CD4-positive, alpha-beta T cell treated with Interleukin-6 at 100 ng/mL for 8 hours (primary cell): ENCODE measurements at places on chromosomes 3 and 15.

DNA sequence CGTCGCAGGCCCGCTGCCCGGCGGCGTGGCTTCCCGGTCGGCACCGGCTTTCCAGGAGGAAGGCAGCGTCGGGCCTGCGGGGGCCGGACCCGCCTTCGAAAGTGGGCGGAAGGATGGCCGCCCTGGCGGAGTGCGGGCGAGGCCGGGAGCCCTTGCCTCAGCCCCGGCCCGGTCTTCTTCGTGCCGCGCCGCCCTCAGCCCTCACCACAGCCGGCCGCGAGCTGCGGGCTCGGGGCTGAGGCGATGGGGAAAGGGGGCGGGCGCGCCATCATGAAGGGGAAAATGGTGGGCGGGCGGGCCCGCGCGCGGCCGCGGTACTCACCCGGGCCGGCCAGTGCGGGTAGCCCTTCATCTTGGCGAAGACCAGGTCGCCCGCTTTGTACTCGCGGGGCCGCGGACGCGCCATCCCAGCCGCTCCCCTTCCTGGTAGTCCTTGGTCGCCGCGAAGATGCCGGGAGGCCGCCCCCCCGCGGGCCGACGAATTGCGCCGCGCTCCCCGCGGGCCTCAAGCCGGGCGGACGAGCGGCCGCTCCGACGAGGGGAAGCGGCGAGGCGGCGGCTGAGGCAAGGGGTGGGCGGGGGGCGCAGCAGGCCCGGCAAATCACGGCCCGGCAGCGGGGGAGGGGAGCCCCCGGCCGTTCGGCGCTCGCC lies 489 bp downstream of the HDGFL3 start:
- no peak for DNase-seq

- peak; percentile 15 for DNase-seq
Observed at GRCh38 chr15:78018946-78019644, 58.4 kb downstream of the TBC1D2B start.

DNA sequence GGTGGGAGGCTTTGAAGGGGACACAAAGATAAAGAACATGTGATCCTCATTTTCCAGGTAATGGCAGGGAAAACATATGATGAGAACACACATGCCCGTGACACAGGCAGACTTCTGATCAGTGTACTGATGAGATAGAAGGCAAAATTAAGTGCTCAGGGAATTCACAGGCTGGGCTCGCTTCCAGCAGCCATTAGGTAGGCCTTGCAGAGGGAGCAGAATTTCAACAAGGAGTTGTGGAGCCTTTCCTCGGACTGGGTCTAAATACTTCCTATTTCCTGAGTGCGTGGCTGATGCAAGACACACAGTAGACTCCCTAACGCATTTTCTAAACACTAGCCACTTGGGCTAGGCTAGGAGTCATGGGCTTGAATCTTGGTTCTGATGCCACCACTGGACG lies 74.0 kb upstream of the ETV5 start:
- DNase-seq = no peak

DNA sequence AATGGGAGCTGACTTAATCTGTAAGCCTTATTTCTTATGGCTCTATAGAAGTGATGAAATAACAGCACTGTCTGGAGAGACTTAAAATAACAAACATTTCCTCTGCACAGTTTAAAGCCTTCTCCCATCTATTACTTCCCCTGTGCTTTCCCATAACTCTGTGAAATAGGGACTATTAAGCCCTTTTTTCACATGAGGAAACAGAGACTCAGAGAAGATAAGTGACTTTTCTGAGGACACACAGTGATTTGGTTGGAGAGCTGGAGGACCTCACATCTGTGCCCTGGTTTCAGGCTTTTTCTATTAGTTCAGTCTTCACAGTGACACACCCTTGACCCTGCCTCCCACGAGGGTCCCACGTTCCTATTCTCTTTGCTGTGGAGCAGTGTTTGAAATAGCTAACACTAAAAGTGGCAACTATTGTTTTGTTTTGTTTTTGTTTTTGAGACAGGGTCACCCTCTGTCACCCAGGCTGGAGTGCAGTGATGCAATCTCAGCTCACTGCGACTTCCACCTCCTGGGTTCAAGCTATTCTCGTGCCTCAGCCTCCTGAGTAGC lies 82.9 kb downstream of the ST6GAL1 start:
- no peak for DNase-seq

DNA sequence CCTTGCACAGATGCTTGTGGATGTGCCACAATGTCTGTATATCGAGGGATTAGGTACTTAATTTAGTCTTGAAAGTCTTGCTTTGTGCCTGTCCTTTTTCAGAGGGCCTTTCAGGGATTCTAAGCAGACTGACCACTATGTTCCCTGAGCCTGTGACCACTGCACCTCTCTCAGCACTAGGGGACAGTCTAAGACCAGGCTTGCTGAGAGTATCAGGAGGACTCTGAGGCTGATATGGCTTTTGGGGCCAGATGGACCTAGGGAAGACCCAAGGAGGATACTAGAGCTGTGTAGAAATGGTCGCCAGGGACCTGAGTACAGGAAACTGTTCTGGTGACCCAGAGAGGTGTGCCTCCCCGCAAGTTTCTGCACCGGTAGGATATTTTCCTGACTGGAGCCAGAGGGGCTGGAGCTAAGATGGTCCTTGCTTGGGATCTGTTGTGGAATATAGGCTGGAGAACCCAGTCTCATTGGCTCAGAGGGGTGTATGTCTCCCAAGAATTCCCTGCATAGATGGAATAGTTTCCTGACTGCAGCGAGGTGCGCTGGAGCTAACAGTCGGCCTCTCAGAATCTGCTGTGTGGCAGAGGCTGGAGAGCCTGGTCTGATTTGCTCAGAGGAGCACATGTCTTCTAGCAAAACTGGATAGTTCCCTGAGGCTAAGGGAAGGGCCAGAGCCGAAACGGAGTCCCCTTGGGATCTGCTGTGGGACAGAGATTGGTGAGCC lies 213.2 kb upstream of the DCBLD2 start:
- no peak for DNase-seq

DNA sequence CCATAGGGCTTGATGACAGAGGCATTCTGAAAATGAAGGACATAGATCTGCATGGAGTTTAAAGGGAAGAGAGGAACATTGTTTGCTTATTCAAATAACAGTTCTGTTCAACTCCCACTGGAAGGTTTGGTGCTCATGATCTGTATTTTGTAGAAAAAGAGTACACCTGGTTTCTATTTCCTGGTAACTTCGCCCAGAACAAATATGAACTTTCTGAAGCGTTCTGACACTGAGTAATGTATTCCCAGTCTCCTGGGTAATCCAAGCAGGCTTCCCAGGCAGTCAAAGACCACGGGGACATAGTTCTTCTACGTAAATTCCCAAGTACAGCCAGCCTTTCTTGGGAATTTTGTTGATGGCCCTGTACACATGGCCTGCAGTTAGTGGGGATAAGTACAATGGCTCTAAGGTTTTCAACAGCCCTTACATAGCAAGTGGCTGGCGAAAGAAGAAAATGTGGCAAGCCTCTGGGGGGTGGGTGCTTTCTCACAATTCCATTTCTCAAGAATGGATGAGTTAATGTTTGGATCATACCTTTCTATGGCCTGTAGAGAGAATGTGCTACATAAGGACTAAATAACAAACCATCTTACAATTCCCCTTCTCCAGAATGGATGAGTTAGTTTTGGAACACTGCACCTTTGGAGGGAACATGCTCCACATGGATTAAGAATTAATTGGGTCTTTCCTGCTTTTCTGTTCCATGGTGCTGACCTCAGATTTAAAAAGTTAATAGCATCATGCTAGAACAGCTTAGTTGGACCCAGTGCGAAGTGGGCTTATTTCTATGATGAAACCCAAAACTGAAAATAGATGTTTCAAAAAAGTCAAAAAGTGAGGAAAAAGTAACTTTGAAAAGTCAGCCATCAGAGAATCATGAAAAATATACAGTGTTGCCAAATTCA lies 52.7 kb downstream of the COL6A6 start:
- DNase-seq = no peak

DNA sequence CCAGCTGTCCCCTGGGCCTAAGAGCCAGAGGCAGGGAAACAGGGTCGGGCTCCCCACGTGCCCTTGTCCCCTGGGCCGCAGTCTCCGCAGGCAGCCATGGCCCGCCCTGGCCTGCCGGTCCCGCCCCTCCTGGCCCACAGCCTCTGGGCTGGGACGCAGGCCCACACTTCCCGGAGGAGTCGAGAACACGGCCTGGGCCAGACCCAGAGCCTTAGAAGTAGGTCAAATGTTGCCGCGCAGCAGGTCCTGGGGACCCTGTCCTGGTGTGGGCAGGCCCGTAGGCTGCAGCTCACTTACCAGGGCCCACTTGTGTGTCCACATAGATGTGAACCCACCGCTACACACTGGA lies 4.3 kb upstream of the MYL3 start:
- no peak for DNase-seq

DNA sequence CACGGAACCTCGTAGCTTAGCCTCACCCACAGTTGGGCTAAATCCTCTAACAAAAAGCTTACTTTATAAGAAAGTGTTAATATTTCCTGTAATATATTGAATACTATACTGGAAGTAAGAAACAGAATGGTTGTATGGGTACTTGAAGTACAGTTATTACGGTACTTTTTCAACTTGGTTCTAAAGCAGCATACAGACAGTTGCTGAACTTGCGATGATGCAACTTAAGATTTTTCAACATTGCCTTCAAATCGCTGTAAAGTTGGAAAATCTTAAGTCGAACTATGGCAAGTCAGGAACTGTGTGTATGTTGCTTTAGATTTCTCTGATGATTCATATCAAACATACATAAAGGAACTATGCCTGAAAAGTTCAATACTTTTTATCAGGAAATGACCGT lies 204.4 kb upstream of the C2CD4B start:
- no peak for DNase-seq

DNA sequence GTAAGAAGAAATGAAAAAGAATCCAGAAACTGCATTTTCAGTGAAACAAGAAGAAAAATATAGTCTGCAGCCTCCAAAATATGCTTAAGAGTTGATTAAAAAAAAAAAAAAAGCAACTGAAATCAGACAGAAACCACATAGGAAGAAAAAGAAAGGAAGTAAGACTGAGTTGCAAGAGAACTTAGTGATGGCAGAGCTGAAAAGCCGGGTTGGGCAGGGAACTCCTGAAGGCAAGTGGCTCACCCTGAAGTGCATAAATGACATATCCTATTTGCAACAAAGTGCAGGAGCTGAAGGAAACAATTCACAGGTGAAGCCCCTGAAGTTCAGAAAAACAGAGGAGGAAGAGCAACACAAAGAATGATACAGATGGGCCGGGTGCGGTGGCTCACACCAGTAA lies 108.8 kb upstream of the SLC25A36 start:
- no peak for DNase-seq

DNA sequence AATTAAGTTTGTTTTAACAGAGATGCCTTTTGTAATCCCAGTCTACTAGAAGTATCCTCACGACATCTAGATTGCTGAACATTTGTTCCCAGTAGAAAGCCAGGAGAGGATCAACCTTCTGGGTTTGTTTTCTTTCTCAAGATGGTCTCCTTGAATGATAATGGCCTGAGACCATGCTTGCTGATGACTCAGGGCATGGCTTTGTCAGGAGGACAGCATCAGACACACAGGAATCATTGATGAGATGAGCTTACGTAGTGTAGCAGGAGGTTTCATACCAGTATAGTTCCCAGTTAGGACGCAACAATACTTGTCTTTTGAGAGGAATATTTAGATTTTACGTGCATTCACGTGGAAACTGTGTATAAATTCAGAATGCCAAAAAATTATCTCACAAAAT lies 38.6 kb downstream of the ATP1B3 start:
- DNase-seq = no peak

- DNase-seq = no peak
Observed at GRCh38 chr15:79673416-79674123, 223.2 kb downstream of the MTHFS start.

DNA sequence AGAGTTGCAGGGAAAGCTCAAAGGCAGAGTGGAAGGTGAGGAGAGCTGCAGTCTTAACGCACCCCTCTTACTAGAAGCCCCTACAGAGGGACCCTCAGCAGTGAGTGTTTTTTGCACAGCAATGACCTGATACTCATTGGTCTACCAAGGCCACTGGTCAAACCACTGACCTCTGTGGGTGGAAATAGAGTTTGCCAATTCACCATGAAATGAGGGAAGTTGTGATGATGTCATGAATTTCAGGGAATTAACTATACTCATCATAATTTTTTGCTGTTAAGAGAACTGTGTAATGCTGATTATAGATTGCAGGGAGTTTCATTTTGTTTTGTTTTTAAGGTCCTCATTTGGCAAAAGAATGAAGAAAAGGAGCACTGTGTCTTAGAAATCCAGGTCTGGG lies 101.7 kb upstream of the SMAD3 start:
- DNase-seq = no peak

DNA sequence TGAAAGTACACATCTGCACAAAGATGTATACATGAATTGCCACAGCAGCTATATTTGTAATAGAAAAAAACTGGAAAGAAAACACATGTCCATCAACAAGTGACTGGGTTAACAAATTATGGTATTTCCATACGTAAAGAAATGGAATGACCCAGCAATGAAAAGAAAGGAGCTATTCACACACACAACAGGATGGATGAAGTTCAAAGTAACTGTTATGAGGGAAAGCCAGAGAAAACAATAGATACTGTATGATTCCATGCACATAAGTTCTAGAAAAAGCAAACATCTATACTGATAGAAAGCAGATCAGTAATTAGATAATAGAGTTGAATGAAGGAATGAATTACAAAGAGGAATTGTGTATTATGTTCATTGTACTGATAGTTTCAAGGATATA lies 152.0 kb downstream of the SCAPER start:
- DNase-seq = no peak

DNA sequence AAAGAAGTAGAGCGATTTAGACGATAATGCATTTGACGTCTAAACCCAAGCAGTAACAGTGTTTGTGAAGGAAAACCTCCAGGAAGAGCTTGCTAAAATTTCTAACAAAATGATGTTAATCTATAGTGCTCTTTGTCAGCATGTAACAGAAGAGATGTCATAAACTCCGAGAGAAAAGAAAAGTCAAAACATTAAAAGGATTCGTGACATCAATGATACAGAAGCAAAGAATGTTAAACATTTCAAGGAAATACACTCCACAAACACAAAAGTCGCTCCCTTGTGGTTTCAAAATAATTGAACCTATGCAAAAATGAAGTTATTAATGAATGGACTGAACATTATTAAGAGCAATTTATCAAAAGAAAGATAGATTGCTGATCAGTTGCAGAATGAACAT lies 27.9 kb downstream of the AADAC start:
- no peak for DNase-seq

DNA sequence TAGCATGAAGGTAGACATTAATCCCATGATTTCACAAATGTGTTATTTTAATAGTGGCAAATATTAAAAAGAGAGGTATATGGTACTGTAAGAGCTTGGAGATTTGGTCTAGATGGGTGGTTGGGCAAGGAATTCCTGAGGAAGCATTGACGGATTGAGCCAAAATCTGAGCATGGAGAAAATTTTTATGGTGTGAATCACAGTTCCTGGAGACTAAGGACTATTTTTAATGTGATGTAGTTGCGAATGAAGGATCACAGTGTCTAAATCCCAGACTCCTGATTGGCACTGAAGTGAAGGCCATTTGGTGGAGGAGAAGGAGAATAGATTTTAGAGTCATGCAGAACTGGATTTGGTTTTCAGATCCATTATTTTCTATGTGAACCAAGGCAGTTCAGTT lies 188.7 kb upstream of the FEZF2 start:
- no peak for DNase-seq

DNA sequence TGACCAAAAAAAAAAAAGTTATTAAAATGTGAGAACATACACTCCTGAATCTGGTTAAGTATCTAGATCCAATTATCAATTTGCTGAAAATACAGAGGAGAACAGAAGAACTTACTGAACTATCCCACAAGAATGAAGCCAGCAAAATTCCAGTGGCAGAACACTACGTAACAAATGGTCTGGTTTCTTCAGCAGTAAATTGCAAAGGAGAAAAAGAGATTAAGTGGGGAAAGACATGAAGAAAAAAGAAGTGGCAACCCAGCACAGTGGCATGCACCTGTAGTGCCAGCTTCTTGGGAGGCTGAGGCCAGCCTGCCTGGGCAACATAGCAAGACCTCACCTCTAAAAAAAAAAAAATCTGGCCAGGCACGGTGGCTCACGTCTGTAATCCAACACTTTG lies 62.1 kb downstream of the LHFPL4 start:
- no peak for DNase-seq
